ENCODE measurements at places on chromosomes 11 and 22.

DNA sequence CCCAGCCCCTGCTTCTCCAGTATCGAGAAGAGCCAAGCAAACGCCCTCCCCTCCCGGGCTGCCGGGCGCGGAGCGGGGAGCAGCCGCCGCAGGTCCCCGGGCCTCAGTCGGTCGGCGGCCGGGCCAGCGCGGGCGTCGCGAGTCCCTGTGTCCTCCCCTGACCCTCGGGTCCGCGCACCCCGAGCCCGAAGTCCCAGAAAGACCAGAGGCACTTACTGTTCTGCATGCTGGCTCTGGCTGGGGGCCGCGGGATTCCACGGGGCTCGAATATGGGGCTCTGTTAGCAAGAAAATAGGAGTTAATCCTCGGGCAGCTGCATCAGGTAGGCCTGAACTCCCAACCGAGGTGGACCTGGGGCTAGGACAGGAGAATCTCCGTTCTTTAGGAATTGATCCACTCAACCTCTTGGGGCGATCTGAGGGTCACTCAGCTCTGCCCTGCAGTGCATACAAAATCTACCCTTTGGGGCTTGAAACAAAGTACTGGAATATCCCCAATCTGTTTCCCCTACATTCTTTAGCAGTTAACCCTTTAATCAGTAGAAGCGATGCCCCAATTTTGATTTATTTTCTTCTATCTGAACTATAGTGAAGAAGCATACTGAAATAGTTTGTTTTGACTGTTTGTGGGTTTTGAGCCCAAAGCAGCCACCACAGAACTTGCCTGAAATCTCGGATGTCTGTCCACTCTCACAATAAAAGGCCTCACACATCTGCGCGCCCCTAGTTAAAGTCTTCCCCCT lies 4.8 kb downstream of the PAX6 start:
- no peak for DNase-seq

DNA sequence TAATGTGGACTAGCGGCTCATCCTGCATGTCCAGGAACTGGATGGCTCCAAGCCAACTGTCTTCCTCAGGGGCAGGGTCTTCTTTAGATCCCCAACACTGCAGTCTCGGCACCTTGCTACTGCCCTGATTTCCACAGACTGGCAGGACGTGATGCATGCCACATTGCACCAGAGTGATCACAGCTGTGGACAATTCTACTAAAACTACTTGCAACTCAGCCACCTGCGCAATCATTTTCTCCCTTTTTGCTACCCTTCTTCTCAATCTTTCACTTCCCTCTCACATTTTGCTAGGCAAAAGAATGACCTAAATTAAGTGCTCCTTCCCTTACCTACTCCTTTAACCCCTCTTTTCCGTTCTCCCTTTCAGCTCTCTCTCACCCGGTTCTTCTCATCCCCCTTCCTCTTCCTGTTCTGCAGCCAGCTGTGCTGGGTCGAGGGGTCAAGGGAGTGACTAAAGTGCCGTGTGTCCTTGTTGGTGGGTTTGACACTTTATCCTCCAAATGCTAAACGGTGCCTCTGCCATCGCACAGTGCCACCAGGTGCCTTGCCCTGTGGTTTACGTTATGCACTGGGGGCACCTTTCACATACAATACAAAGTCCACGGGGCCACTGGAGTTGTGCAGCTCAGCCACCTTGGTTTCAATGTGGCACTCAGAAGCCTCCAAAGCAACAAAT lies 11.5 kb upstream of the PEX26 start:
- DNase-seq, result no peak

GRCh38 chr11:45926001-45926401 lies 3.5 kb downstream of the LARGE2 start:
- no peak for DNase-seq

GRCh38 chr11:69705351-69705811 lies 1.6 kb upstream of the FGF19 start:
- DNase-seq, result no peak

- DNase-seq, result no peak
These were observed 15.1 kb downstream of the CRELD2 start for GRCh38 chr22:49933236-49934159.

GRCh38 chr11:11500744-11501487 lies 120.9 kb downstream of the GALNT18 start:
- DNase-seq, result no peak

DNA sequence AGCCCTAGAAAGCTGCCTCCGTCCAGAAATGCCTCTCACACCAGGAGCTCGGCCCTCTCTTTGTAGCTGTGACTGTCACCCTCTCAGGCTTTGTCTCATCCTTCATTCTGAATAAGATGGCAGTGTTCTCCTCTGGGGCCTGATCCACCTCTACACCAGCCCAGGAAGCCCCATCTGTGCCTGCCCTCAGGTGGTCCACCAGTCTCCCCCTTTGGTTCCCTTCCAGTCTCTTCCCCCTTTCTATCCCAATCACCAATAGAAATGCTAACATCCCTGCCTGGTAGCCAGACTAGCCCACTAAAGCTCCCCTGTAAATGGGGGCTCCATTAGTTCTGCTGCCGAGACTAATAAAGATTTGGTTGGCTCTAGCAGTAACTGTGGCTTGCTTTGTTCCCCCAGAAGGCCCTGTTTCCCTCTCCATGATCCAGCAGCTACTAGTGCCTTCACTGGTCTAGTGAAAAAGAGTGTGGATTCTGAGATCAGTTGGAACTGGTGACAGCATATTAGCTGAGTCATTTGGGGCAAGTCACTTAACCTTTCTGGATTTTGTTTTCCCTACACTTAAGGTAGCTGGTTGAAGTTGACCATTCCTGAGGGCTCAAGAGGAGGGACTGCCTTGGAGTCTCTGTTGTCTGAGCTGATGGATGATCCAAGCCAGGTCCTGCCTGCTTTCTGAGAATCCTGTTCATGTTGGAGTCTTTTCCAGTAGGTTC lies 16.2 kb downstream of the PLEKHB1 start:
- no peak for DNase-seq

DNA sequence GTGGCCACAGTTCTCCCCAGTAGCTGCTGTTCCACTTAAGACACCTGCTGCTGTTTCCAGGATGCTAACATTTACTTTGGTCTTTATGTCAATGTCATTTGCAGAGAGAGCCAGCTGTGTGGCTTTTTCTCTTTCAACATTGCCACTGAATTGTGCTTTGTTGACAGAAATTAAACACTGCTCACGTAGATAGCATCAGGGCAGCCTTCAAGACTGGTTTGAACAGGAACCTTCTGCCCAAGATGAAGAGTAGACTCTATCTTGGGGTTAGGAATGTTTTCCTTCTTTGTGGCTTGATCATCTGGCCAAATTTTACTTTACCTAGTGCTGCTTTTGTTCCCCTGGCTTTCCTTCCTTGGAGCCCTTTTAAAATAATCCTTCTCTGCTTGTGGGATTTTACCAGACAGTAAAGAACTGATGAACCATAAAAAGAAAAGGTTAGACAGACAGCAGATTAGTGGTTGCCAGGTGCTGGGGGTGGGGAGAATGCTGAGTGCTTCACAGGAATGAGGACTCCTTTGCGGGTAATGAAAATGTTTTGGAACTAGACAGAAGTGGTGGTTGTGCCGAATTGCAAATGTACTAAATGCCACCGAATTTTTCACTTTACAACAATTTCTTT lies 22.7 kb upstream of the XBP1 start:
- DNase-seq, result no peak

GRCh38 chr22:32922186-32922585 lies 120.7 kb downstream of the TIMP3 start:
- no peak for DNase-seq

GRCh38 chr22:32218470-32218869 lies 13.6 kb upstream of the RFPL2 start:
- no peak for DNase-seq

DNA sequence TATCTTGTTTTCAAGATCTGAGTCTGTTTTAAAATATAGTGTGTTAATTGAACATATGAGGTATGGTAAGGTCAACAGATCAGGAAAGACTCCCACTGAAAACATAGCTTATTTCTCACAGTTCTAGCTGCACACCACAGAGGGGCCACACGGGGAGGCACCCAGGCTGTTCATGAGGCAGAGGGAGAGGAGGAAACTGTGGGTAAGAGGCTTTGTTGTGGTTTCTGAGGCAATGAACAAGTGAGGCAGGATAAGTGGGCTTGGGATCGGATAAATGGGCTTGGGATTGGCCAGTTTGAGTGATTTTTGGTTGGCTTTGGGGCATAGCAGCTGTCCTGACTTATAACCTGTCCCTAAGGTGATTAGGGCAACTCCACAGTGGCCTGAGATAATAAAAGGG lies 242.1 kb downstream of the LUZP2 start:
- DNase-seq, result no peak

DNA sequence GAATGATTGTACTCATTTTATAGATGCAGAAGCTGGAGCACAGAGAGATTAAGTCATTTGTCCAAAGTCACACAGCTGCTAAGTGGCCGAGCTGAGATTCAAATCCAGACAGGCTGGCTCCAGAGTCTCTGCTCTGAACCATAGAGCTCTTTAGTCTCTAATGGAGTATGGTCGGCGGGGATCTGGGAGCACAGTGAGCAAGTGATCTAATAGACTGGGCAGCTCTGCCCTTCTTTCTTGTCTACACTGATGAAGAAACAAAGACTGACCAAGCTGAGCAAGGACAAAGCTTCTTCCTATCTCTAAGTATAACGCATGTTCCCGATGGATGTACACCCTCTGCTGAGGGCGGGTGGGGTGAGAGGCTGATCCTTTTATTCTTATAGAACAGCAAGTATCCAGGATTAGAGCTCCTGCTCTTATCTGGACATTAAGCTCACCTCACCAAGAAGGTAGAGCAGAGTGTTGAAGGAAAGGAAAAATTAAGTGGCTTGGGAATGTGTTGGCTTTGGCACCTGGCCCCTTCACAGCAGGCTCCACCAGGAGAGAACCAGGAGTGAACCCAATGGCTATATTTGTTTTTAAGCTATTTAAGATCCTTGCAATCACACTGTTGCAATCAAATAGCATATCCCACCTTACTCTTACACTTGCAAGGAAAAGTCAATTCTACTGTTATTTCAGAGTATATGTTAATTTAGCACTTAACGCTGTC lies 68.7 kb downstream of the ETS1 start:
- DNase-seq, result no peak

- no peak for DNase-seq
These were observed 46.4 kb upstream of the ARHGAP42 start for GRCh38 chr11:100640646-100641045.

DNA sequence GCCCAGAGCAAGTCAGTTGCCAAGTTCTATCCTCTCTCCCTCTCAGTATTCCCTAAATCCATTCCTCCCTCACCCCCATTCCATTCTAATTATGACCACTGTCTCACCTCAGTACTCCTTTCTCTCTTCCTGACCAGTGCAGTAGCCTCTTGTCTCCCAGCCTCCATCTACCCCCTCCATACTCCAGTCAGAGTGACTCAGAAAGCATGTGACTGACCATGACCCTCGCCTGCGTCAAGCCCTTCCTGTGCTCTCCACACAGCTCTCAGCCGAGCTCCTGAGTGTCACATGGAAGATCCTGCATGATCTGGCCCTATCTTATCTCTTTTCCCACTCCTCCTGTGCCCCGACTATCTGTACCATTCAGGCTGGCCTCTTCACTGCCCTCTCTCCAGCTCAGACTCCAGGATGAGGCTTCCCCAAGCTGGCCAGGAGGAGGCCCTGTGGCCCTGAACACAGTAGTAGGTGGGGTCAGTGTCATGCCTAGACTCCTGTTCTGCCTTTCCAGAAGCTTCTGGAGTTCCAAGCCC lies 42.6 kb downstream of the NEU3 start:
- no peak for DNase-seq

DNA sequence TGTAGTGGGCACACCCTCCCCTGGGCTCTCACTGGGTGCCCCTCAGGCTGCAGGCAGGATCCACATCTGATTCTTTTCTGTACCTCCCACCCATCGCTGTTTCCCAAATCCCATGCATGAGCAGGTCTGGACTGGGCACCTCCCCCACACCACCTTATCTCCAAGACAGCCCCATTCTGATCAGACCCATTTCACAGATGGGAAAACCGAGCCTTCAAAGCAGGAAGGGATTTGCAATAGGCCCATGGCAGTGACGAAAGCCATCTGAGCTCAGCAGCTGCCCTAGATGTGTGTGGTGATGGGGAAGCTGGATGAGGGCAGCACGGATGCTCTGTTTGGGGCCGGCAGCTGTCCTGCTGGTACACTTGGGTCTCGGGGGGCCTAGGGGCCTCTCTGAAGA lies 41.4 kb downstream of the WNT7B start:
- DNase-seq, result no peak

DNA sequence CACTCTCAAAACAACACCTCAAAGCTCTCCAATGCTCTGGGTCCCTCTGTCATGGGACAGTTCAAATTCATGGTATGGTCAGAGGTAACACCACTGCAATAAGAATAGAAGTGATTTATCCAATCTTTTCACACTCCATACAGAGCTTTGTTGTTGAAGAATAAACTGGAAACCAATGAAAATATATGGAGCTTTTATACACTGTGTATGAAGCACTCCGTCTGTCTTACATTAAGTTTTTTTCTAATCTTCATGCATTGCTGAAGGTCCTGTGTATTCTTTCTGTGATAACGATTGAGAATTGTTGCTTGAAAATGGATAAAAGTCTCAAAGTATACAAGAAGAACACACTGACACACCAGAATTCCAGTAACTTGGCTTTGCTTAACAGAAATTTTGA lies 603.7 kb upstream of the LUZP2 start:
- no peak for DNase-seq

DNA sequence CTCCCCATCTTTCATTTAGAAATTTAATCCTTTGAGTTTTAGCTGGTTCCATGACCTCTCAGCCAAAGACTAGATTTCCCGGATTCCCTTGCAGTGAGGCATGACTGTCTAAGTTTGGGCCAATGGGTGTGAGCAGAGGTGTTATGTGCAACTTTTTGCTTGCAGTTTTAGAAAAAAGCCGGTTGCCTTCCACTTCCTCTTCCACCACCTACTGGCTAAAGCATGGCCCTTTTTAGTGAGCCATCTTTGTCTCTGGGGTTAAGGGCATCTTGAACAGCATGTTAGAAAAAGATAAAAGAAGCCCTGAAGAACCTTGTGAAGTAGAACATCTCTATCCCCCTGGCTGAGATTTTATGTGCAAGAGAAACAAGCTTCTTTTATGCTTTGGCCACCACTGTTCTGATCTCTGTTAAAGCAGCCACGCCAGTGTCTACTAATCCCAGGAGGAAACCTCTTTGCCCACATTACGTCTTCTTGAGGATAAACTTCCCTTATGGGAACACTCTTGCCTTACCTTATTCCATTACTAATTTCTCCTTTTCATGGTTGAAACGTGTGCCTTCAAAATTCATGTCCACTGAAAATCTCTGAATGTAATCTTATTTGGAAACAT lies 279.9 kb downstream of the TENM4 start:
- DNase-seq, result no peak

DNA sequence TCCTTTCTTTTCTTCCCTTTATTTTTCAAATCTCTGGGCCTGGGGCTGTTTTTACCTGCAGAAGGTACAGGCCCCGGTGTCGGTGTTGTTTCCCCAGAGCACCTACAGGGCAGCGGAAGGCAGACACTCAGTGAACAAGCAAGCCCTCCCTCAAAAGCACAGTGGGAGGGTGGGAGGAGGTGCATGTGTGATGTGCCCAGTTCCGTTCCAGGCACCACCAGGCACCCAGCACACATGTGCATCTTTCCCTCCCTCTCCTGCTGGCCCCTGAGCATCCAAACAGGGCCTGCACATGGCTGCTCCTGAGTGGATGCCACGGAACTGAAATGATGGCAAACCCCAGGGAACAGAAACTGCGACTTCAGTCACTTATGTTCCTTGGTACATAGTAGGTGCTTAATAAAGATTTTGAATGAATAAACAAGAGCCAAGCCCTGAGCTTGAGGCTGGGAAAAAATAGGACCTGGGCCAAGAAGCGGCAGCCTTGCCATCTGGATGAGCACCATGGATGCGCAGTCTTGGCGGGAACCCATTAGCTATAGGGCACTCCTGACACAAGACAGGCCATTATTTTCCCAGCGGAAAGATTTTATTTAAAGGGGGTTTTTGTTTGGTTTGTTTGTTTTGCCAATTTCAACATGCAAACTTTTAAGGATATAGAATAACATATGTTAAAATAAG lies 47.8 kb downstream of the ARRB1 start:
- DNase-seq, result no peak

Data from stimulated activated CD4-positive, alpha-beta T cell treated with anti-CD3 and anti-CD28 coated beads, TNF-alpha, amount 100 ng/mL, for 4 hours (primary cell).